MCF 10A (cell line): ENCODE measurements at places on chromosomes 3 and 15. TPM values are rescaled to one million over a fixed set of nuclear protein-coding genes. Genes with fewer than 3 reads are reported as not detected.

Gene NANOGP8
- total RNA-seq, result 0.75 TPM in 1 of 2 replicates, not detected in the other

Gene CSK
- 50.4 and 65.3 TPM in 2 replicates for total RNA-seq

Gene TEX55
- total RNA-seq, result not detected in 2 replicates

Gene MRAS
- 5.2 and 7.0 TPM in 2 replicates for total RNA-seq

Gene CRTC3
- 22.6 and 25.9 TPM in 2 replicates for total RNA-seq

Gene ANKRD63
- total RNA-seq, result not detected in 2 replicates

Gene GOLGA8G
- 0.09 TPM in 1 of 2 replicates, not detected in the other for total RNA-seq

Gene LYZL4
- total RNA-seq, result not detected in 2 replicates

Gene LTK
- 0.17 TPM in 1 of 2 replicates, not detected in the other for total RNA-seq

Gene CCDC33
- not detected in 2 replicates for total RNA-seq

Gene DUSP7
- 67.4 and 69.1 TPM in 2 replicates for total RNA-seq

Gene B3GALNT1
- total RNA-seq, result 3.0 and 3.6 TPM in 2 replicates

Gene SERPINI1
- total RNA-seq, result 2.5 and 2.6 TPM in 2 replicates

Gene USP19
- 39.3 and 51.4 TPM in 2 replicates for total RNA-seq

Gene SKOR1
- 0.07 and 0.17 TPM in 2 replicates for total RNA-seq

Gene CCK
- total RNA-seq, result not detected in 2 replicates

Gene ACAD9
- total RNA-seq, result 43.1 and 44.7 TPM in 2 replicates

Gene A4GNT
- not detected in 2 replicates for total RNA-seq

Gene CEMIP
- 0.14 and 0.44 TPM in 2 replicates for total RNA-seq

Gene ARPIN
- 7.1 and 9.9 TPM in 2 replicates for total RNA-seq

Gene TSEN2
- 24.5 and 32.3 TPM in 2 replicates for total RNA-seq

Gene ARNT2
- 1.6 and 2.6 TPM in 2 replicates for total RNA-seq

Gene COL6A5
- total RNA-seq, result not detected in 2 replicates

Gene LRRFIP2
- total RNA-seq, result 76.6 and 92.2 TPM in 2 replicates

Gene ARGFX
- not detected in 2 replicates for total RNA-seq

Gene SLCO3A1
- 10.1 and 11.9 TPM in 2 replicates for total RNA-seq

Gene BLM
- total RNA-seq, result 2.8 and 5.2 TPM in 2 replicates

Gene FAM174B
- total RNA-seq, result 3.5 and 6.5 TPM in 2 replicates

Gene CYP1A2
- not detected in 2 replicates for total RNA-seq

Gene SLC51A
- not detected in 2 replicates for total RNA-seq

Gene CDHR4
- total RNA-seq, result 0.44 and 1.1 TPM in 2 replicates

Gene CEP152
- total RNA-seq, result 6.4 and 6.5 TPM in 2 replicates

Gene TRH
- total RNA-seq, result not detected in 2 replicates

Gene CCDC13
- 1.1 and 1.3 TPM in 2 replicates for total RNA-seq

Gene CLCN2
- total RNA-seq, result 4.5 and 5.5 TPM in 2 replicates

Gene TNFSF10
- total RNA-seq, result 0.25 and 0.54 TPM in 2 replicates

Gene CADM2
- not detected in 2 replicates for total RNA-seq

Gene CCR3
- not detected in 2 replicates for total RNA-seq
